ENCODE measurements at places on chromosomes 5 and 9.

DNA sequence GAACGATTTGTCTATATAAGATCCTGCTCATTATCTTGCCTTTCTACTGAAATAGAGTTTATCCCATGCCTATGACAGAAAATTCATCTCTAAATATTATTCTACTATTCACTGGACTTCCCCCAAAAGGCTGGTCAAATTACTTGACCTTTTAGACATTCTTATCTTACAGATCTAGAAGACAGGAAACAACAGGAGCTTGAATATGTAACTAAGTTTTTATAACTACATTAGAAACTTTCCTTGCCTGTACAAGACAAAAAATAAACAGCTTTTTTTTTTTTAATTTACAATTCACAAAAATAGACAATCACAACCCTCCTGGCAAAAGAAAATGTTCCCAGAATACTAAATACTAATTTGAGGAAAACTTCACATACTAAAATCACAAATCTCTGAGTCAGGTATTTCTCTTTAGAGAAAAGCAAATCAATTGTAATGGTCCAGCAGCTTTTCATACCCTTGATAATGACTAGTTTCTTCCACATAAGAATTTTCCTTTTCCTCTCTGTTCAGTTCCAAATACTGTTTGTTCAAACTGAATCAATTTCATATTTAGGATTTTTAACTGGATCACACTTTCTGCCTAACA, 68.6 kb downstream of the MLLT3 start:
- no peak for DNase-seq

DNA sequence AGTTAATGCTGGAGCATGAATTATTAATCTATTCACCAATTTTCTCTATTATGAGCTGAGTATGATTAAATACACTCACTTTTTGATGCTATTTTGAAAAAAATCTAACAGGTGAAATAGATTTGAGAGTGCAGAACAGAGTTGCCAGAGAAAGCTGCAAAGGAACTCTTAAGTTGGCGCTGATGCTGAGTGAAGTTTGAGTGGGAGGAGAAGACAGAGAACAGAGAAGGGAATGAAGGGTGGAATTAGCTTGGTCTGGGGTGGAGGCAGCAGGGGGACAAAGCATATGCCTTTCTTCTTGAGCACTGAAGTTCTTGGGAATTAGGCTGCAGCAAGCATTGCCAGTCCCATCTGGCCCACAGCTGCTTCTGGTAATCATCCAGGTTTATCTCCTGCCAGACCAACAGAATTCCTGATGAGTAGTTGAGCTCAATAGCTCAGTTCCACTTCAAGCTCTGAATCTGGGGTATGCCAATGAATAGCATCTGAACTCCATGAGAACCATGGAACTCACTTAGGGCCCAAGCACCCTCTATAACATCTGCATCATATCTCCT, 290.1 kb downstream of the HINT1 start:
- DNase-seq: no peak

- DNase-seq: no peak
Observed at GRCh38 chr9:12689233-12689632, 4.0 kb upstream of the TYRP1 start.

- DNase-seq: no peak
Observed at GRCh38 chr5:160366230-160366629, 4.2 kb downstream of the C1QTNF2 start.

- DNase-seq: no peak
Observed at GRCh38 chr5:140827704-140828361, at the start of gene PCDHA6. Gene PCDHA6, plus strand, starts transcription at chr5:140827960. Its CDS starts 132 bp downstream, at chr5:140828092.

DNA sequence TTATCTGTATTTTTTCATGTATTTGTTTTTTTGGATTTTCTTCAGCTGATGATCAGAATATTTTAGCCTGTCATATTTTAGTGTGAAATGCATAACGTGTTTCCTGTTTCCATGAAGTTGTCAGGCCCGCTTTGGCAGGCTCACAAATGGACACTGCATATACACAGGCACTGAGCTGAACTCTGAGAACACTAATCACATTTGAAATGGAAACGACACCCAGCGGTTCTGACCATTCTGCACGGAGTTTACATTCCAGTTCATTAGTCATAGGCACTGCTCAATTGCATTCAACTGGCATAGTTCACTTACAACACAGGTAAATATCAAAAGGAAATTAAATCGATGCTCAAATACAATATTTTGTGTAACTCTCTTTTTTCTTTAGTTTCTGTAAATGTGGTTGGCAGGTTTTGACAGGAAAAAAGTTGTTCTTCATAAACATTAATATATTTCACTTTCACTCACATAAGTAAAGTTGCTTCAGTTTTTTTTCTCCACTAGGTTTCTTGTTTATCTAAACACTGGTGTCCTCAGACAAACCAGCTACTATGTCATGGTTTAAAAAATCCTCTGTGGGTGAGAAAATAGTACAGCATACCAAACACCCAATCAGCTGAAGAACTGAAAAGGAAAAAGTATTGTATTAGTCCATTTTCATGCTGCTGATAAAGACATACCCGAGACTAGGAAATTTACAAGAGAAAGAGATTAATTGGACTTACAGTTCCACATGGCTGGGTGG, 559.0 kb upstream of the DAP start:
- DNase-seq: no peak

- DNase-seq: no peak
Observed at GRCh38 chr5:36363744-36364143, 62.0 kb upstream of the RANBP3L start.

- no peak for DNase-seq
Observed at GRCh38 chr5:95042037-95042436, 242.9 kb downstream of the MCTP1 start.

DNA sequence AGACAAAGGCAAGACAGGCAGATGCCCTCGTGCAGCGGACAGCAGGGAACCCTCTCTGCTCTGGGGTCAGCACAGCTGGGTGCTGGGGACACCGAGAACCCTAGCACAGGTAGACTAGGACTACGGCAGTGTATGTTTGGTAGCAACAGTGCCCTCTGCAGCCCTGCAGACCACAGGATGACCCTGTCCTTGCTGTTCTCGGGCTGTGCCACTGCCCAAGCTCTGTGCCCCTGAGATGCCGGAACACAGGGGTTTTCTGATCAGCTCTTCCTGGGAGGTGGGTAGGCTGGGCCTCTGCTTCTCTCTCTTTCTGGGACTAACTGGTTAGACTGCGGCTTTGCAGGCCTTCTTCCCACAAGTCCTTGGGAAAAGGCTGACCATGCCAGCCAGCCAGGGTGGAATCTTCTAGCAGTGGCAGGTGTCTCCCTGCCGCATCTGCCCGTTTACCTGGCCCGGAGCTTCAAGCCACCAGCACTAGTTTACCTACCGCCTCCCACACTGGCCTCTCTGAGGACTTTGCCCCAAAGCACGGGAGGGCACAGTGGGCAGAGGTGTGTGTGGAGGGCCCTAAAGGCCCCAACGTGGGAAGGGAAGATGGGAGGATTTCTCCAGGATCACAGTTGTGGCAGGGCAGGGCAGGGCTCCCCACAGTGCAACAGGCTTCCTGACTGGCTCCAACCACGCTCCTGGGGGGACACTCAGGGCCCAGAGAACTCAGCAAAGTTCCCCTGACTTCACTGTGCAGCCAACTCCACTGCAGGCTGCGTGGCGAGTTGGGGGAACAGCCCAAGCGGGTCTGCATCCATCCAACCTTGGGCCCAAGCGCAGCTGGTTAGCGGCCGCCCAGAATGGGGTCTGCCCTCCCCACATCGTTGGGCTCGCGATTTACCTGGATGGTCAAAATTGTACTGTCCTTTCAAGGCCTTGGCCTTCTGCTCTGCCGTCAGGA, 1.2 kb downstream of the UCK1 start:
- DNase-seq: no peak

GRCh38 chr9:93125331-93125894, 8.6 kb downstream of the NINJ1 start:
- no peak for DNase-seq

- DNase-seq: no peak
Observed at GRCh38 chr9:68997666-68998065, 16.2 kb downstream of the PRKACG start.

DNA sequence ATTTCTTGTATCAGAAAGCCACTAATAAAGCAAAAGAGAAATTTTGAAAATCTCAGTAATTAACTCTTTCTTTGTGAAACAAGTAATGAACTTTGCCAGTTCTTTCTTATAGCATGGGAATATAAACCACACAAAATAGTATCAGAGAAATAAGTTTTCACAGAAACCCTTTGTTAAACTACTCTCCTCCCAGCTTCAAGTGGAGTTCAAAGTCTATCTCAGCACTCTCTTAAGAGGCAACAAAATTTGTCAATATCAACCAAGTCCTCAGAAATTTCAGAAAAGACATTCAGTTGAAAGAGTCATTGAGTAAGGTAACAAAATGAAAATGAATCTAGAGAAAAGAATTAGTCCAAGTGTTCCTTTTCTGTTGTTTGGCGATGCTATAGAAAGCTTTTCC, 89.3 kb downstream of the NTRK2 start:
- DNase-seq: no peak

DNA sequence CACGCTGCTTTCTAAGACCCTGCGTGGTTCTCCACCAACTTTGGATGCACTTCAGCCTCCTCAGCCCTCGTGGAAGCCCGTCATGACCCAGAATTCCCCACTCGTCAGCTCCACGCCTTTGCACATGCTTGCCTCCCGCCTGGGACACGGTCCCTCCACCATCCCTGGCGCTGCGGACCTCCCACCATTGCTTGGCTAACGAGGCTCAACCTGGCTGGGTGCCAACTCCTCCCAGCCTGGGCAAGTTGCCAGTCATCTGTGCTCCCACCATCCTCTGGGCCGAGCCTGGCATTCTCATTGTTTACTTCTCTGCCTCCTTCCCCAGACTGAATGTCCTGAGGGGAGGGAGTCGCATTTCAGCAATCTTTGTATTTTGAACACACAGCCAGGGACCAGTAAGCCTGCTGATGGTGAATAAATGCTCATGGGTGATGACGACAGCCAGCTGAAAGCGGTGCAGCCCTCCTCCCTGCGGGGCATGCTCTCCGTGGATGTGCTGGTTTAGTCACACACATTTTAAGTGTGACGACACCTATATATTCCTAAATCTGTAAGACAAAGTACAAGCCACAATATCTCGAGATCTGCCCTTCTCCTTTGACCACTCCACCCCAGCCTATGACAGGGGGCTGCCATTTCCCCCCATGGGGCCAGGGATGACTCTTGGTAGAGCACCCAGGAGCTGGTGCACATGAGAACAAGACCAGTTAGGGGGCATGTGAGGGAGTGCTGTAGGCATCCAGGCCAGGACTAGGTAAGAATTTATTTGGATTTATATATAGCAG, 37.6 kb downstream of the ANKRD33B start:
- no peak for DNase-seq

DNA sequence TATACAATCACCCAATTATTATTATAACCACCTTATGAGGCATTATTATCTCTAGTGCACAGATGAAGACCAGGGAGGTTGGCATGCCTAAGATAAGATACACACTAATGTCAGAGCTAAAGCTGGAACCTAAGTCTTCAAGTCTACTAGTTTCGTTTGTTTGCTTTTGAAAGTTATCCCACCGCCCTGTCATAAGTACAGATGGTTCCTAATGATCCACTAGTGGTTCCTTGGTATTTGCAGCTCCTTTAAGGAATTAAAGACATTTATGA, 14.1 kb downstream of the NDUFA8 start:
- no peak for DNase-seq

GRCh38 chr5:38285226-38285625, 26.9 kb downstream of the EGFLAM start:
- no peak for DNase-seq

DNA sequence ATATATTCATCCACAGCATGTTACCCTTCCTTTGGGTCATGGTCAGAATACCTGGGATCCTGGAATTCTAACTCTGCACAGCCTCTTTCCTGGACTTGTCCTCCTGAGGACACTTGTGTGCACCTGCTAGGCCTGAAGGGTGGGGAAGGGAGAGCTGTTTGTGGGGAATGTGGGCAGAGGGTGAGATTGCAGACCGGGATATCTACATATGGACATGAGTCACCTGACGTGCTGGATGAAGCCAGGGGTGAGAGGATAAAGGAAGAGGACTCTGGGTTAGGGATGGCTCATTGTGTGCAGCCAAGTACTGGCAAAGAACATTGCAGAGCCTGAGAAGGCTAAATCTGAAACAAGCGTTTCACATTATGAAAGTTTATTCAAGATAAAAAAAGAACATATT, 241.4 kb upstream of the RPS23 start:
- DNase-seq: no peak

- no peak for DNase-seq
Observed at GRCh38 chr5:116763987-116764866, 189.6 kb upstream of the SEMA6A start.

DNA sequence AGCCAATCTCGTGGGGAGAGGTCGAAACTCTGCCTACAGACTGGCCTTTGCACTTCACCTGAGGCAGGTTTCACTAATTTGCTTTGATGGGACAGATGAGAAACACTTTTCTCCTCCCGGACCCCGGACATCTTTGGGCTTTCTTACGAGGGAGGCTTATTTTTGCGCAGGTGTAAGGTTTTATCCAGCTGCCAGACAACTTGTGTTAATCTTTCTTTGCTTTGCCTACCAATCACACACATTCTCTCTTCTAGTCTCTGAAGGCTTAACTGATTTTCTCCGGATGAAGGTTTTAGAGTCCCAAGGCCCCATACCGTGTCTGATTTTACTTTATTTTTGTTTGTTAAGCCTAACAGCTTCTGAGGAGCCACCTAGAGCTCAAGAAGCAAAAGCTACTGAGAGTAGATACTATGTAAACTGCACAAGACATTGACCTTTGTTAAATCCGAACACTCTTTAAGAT, 436 bp upstream of the EMB start:
- DNase-seq: no peak

DNA sequence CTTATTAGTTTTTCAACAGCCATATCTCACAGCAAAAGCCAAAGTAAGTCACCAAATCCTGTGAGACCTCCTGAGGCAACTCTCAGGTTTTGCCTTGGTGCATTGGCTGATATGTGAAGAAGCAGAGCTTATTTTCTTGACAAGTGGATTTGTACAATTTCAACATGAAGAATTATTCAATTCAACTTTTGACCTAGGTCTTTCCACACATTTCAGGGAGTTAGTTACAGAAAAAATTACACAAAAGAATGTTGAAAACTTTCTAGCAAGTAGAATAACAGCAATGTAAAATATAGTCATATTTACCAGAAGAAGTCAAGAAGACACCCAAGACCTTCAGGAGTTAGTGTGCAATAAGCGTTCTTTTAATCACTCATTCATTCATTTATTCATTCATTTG, 62.4 kb upstream of the ADRB2 start:
- no peak for DNase-seq

GRCh38 chr5:142516732-142517131, 169.2 kb downstream of the FGF1 start:
- no peak for DNase-seq

GRCh38 chr5:96993760-96994159, 57.9 kb downstream of the LNPEP start:
- DNase-seq: no peak

- no peak for DNase-seq
Observed at GRCh38 chr9:127455324-127455992, 4.1 kb downstream of the LRSAM1 start.

DNA sequence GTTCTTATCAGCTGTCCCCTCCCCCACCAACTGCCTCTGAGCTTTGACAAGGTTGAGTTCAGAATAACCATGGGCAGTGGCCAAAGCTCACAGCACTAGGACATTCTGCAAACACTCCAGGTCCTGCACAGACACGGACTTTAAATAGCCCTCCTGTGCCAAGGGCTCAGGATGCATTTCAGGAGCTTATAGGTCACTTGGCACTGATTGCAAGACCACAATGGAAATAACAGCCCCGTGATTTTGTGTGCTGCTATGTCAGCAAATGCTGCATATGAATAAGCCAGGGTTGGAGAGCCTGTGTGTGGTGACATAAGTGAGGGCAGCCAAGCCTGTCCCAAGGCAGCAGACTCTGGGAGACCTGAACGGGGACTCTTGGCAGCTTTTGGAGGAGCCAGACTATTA, 150.7 kb downstream of the DMRT2 start:
- no peak for DNase-seq

Data from stimulated activated CD4-positive, alpha-beta T cell treated with anti-CD3 and anti-CD28 coated beads, Interleukin-1b, Interleukin-23, amount 100 ng/mL, for 1 hour (primary cell).